ENCODE measurements at places on chromosomes 3 and 15.

DNA sequence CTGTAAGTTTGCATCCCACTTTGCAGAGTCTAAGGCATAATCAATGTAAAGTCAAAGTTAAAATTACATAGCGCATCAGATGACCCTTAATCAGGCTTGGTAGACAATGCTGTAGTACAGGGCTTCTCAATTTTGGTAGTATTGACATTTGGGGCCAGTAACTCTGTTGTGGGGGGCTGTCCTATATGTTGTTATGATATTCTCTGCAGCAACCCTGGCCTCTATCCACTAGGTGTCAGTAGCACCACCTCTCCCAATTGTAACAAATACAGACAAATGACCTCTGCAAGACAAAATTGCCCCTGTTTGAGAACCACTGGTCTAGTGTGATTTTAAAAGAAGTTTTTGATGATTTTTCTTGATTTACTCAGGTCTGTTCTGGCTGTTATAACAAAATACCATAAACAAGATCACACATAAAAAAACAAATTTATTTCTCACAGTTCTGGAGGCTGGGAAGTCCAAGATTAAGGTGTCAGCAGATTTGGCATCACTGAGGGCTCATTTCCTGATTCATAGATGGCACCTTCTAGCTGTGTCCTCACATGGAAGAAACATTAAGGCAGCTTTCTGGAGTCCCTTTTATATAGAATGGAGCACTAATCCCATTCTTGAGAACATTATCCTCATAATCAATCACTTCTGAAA is 37.6 kb upstream of the SLC9A9 start:
- DNase-seq, result peak; percentile 15

DNA sequence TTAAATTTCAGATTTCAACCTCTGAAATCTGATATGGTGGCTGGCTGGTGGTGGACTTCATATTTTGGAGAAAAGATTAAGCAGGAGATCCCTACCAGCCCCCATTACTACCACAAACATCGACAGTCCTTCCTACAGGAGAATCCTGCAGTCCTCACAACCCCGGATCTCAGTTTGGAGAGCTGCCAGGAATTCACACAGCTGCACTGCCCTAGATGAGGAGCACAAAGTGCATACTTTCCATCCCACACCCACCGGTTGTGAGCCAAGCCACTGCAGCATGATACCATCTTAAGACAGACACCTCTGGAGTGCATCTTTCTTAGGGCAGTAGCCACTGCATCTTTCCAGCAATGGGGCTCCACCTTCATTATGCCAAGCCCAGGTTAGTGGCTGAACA is 185.5 kb upstream of the GPR149 start:
- no peak for DNase-seq

DNA sequence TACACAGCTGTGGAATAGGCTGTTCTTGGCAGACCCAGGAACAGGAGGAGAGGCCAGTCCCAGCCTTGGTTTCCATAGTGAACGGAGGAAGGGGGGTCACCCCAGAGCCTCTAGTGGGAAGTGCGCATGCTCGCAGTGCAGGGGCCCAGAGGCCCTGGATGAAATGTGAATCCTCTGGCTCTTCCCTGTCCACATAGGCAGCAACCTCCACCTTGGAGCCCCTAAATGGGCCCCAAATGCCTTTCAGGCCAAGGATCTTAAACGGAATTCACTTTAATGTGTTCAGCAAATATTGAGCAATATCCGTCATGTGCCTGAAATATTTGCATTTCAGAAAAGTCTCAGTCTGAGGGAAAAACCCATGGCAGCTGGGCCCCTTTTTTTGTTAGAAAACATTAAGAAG is 3.3 kb upstream of the NDN start:
- DNase-seq, result peak; percentile 54

GRCh38 chr3:87413814-87414213 is 137.4 kb upstream of the POU1F1 start:
- no peak for DNase-seq

- DNase-seq, result no peak
Measured at GRCh38 chr3:87810452-87811016, 248.3 kb downstream of the CGGBP1 start.

GRCh38 chr3:76938962-76939361 is 100.9 kb upstream of the ROBO2 start:
- no peak for DNase-seq

DNA sequence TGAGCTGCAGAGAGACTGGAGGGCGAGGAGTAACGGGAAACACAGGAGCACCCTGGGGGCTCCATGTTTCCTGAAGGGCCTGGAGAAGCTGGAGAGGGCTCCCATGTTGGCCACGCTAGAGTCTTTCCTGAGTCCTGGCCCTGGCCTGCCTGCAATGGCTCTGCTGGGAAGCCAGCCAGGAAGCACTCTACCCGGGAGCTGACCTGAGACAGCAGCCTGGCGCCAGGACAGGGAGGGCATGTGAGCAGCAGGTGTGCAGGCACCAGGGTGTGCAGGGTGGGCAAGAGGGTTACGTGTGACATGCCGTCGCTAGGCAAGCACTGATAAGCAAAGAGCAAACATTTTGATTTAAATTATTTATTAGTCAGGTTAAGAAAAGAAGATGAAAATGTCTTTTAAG is 301.4 kb downstream of the OCA2 start:
- DNase-seq, result no peak

DNA sequence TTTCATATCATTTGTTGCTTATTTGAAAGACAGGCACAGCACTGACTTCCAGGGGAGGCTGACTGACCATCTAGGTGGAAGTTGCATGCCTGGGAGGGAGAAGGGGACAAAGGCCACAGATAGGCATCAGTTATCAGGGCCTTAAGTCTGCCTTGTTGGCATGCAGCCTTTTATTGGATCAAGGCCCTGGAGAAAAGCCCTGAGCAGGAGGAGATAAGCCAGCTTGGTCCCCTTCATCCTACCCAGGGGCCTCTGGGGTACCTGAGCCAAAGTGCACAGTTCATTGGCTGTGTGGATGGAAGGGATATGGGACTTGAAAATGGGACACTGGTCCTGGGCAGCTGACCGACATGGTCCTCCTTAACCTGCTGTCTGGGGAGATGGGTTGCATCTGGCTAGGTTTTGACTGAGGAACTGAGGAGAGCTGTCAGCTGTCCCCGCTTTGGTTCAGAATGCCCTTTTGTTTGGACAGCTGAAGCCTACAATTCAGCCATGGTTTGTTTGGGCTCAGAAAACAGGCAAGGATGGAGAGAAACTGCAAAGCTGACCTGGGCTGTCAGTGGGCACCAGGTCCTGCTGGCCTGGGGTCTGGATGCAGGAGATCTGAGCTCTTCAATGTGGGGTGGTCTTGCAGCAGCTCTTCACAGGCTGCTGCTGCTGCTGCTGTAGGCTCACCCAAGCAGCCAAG is 60.0 kb downstream of the FLNB start:
- no peak for DNase-seq

- no peak for DNase-seq
Measured at GRCh38 chr3:141603473-141604035, 116.7 kb downstream of the RASA2 start.

DNA sequence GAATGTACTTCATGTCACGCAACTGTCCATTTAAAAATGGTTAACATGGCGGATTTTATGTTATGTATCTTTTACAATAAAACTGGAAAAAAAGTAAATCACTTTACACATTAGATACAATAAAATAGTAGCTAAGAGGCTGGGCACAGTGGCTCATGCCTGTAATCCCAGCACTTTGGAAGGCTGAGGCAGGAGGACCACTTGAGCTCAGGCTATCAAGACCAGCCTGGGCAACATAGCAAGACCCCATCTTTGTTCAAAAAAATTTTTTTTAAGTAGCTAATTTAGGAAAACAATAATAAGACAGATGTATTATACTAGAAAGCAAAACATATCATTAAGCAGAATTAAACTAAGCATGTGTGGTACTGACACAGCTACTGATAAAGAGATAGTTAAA is 11.5 kb downstream of the RNF168 start:
- DNase-seq, result no peak

- DNase-seq, result no peak
Measured at GRCh38 chr15:88841236-88841635, 38.0 kb downstream of the ACAN start.

DNA sequence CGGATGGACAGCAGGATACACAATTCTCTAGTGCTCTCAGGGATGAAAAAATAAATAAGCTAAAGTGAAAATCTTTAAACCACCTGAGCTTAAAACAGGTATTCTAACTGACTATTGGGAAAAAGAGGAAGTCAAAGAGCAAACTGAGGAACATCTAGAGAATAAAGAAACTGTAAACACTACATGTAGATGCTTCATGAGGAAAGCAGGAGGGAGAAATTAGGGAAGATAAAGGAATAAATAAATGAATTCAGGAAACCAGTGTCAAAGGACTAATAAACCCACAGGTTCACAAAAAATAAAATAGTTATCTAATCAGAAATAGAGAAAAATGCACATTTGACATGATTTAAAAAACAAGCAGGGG is 525 bp upstream of the MCCC1 start:
- no peak for DNase-seq

GRCh38 chr3:42999212-42999611 is 20.1 kb downstream of the GASK1A start:
- no peak for DNase-seq

DNA sequence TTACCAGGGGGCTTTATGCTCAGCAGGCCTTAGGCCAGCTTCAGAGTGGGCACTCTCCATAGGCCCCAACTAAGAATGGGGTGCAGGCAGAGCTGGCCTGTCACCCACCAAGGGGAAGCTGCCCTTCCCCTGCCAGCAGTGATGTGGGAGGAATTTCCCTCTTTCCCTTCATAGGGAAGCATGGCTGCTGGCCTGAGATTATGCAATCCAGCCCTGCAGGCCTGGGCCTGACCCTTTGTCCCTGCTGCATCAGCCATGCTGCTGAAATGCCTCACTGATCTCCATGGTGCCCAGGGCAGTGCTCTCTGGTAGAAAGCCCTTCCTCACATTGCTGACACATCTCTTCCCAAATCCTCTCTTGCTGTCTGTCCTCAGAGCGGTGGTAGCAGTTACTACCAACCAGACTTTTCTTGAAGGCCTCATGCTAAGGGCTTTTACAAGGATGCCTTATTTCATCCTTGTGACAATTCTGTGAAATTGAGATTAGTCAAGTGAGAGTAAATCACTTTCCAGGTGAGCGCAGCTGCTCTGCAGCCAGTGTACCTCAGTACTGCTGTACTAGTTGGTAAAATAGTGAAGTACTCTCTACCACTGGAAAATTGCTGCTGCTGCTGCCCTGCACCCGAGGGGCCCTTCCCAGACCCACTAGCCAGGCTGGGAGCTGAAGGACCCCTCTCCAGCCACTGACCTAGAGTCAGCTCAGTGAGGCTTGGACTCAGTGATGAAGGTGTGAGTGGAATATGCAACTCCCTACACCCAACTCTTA is 33.8 kb downstream of the MRAS start:
- no peak for DNase-seq

DNA sequence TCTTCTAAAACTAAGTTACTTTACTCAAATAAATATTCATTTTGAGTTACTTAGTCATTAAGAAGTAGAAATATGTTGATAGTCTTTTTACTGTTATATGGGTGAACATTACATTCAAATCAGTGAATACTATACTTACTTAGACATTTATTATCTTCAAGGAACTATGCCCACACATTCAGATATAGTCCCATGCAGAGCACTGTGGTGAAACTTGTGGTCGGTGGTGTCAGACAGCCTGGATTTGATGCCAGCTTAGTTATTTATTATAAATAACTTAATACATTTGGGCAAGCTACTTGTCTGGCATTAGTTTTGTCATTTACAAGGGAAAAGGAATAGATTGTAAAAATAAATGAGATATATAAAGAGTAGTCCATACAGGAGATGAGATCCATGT is 149.5 kb downstream of the RAP2B start:
- no peak for DNase-seq

GRCh38 chr15:60553163-60553562 is 74.2 kb upstream of the ICE2 start:
- DNase-seq, result no peak

Data from neural crest cell (in vitro differentiated cells).